ENCODE measurements at places on chromosomes 4 and X.

DNA sequence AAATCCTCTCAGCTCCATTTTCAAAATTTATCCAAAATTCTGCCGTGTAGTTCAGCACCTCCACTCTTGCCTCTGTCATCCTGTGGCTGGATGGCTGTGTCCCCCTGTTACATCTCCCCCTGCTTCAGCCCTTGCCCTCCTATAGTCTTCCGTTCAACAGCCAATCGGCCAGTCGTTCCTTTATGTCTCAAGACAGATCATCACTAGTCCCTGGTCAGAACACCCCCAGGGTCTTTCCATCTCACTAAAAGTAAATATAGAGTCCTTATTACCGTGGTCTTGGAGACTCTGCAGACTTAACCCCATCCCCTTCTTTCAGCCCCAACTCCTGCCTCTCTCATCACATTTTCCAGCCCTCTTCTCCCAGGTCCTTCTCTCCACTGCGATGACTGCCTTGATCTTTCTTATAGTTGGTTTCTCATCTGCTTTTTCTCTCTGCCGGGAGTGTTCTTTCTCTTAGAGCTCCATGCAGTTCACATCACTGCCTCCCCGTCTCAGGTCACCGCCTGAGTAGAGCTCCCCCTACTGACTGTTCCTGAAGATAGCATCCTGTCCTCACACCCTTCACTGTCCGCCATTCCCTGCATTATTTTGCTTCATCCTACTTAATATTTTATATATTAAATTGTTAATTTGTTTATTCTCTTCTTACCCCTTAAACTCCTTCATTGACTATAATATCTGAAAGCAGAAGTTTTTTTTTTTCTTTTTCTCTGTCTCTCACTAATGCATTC, 736.9 kb upstream of the MAGEB2 start:
- peak; percentile 29 for DNase-seq

DNA sequence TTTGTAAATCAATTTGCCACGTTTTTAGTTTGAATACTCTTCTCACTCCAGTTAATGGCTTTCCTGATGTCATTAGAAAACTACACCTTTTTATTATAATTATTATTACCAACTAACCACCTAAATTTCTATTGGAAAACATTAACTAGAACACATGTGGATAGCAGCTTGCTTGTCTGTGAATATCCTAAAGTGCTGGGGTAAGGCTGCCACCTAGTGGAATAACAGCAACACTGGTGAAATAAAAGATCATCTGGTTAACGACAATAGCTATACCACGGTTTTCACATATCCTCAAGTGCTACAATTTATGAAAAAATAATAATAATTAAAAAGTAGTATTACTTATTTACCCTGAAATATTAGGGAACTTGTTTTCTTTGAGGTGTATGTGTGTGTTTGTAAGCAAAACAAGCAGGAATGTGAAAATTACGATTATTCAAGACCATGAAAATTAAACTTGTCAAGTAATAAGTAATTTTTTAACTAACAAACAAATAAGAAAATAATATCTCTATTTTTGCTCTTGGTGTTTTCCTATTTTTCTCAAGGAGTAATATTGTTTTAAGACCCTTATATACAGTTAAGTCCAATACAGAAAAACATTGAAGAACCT, 130.1 kb upstream of the TECRL start:
- peak; percentile 52 for DNase-seq

DNA sequence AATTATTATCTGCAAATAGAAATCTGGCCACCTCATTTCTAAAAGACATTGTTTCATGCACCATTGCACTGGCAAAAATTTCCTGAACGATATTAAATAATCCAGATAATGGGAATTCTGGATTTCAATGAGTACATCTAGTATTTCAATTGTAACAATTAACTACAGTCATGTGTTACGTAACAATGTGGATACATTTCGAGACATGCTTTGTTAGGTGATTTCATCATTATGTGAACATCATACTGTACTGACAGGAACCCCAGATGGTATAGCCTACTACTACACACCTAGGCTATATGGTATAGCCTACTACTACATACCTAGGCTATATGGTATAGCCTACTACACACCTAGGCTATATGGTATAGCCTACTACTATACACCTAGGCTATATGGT, 14.8 kb downstream of the LAMTOR3 start:
- DNase-seq, result no peak

- DNase-seq, result no peak
Measured at GRCh38 chrX:3449287-3449686, 102.8 kb upstream of the MXRA5 start.

GRCh38 chrX:39815631-39816030, 282.1 kb downstream of the BCOR start:
- no peak for DNase-seq
